ENCODE measurements at places on chromosomes 12 and 14. TPM values are rescaled to one million over a fixed set of nuclear protein-coding genes. Genes with fewer than 3 reads are reported as not detected.

PTHLH gene
- not detected for total RNA-seq

TOMM20L gene
- total RNA-seq = not detected

DNA sequence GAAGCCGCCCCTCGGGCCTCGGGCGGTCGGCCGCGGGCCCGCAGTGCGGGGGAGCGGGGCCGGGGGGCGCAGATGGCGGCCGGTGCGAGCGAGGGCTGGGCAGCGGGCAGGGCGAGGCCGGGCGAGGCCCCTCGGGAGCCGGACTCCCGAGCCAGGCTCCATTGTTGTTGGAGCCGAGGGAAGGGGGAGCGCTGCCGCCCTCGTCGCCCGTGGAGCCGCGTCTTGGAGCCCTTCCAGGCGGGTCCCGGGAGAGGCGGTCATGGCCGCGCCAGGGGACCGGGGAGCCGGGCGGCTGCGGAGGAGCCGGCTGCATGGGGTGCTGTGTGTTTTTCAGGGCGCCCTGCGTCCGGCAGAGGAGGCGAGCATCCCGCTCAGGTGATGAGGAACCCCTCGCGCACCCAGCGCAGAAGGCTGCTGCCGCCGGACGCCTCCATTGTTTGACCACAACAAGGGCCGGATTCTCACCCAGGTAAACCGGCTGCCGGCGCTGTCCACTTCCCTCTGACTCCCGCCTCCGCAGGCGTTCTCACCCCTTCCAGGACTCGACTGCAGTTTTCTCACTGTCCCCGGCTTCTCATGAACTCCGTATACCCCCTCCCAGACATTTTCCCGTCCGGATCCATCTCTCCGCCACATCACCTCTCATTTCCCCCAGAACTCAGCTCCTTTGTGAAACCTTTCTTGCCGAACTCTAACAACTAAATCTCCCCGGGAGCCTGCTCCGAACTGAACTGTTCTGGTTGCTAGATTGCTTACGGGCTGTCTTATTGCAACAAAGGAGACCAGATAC, 732 bp downstream of the ZNF664 start:
- peak overlapping the region; percentile 88 for H3K4me3 ChIP-seq
- peak; percentile 42 for DNase-seq
- H3K27me3 ChIP-seq = no peaks in the 10 kb centered on the region
- peaks cover 5% of the 10 kb centered on the region for H3K36me3 ChIP-seq
- peaks cover 50% of the 10 kb centered on the region for H3K4me1 ChIP-seq

DNA sequence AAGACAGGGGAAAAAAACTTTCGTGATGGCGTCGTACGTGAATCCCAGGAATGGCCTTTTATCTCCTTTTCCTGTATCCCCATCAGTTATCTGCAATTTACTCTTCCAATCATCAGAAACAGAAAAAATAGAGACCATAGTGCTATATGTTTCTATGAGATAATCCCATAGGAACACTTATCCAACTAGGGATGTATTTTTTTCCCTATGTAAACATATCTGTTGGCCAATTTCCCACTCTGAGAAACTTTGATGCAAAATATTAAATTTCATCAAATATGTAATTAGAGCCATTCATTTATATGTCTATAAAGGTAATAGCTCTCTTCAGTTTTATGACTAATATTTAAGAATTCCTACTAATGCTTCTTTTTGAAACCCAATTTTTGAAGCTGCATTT, at the start of gene OR4K13:
Gene OR4K13 (minus strand): TSS at position 101 of the 400 bp plus-strand sequence. CDS start 1,280 bp downstream, outside the sequence.
- H3K36me3 ChIP-seq = no peaks in the 10 kb centered on the region
- H3K4me3 ChIP-seq = no peak within 1 kb of the TSS
- no peak for DNase-seq
- no peak within 1 kb of the TSS for H3K27ac ChIP-seq
- peaks cover 6% of the 10 kb centered on the region for H3K4me1 ChIP-seq

GRCh38 chr12:73372856-73373255, 1100.7 kb downstream of the TRHDE start:
- H3K27ac ChIP-seq = no peak overlapping the region
- no peak for DNase-seq
- no peaks in the 10 kb centered on the region for H3K36me3 ChIP-seq

DNA sequence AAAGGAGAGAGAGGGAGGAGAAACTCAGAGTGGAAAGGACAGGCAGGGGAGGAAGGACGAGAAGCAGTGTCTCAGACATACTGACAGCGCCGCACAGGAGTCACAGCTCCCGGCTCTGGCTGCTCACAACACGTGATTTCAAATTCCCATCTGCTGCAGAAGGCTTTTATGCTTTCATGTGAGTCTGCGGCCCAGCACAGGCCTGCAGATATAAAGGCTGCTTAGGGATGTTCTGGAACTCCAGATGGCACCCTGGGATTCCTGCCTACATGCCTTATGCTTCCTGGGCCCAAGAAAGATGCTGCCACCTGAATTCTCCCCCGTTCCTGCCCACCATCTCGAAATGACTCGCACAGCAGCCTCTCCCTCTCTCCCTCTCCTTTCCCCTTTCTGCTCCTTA, 89.6 kb downstream of the NUAK1 start:
- no peak overlapping the region for H3K27ac ChIP-seq
- no peak for DNase-seq
- H3K4me3 ChIP-seq = no peak overlapping the region
- H3K27me3 ChIP-seq = peaks cover 21% of the 10 kb centered on the region
- no peaks in the 10 kb centered on the region for H3K36me3 ChIP-seq
